Transverse colon (tissue), 4 donors: ENCODE measurements at places on chromosomes 3 and 15. TPM values are rescaled to one million over a fixed set of nuclear protein-coding genes. Genes with fewer than 3 reads are reported as not detected.

- H3K4me3 ChIP-seq: no peak overlapping the region
- H3K27me3 ChIP-seq: no peaks in the 10 kb centered on the region
- DNase-seq: no peak
- no peak overlapping the region for H3K27ac ChIP-seq
These were observed 795.1 kb upstream of the ARPP21 start for GRCh38 chr3:34844323-34844620.

DNA sequence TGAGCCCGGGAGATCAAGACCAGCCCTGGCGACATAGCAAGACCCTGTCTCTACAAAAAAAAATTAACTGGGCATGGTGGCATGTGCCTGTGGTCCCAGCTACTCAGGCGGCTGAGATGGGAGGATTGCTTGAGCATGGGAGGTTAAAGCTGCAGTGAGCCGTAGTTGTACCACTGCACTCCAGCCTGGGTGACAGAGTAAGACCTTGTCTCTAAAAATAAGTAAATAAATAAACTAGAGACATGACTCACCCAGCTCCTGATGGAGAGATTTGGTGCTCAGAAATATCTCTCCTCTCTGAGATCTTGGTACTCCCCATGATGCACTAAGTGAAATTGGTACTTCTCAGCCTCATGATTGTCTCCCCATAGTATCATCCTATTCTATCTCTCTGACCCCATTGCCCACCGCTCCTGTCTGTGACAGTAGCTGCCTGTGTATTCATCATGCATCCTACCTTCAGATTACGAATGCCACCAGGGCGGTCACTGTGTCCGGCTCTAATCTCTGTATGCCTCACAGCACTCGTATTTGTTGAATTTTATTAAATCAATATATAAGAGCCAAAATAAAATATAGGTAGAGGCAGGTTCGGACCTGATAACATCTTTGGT is 50.9 kb downstream of the ABHD2 start:
- H3K27ac ChIP-seq: no peak overlapping the region
- H3K36me3 ChIP-seq: no peaks in the 10 kb centered on the region
- H3K4me1 ChIP-seq: peaks cover 23% of the 10 kb centered on the region
- DNase-seq: no peak
- no peak overlapping the region for H3K4me3 ChIP-seq

- H3K36me3 ChIP-seq: no peaks in the 10 kb centered on the region
- no peak overlapping the region for H3K27ac ChIP-seq
- H3K4me3 ChIP-seq: no peak overlapping the region
- H3K27me3 ChIP-seq: no peaks in the 10 kb centered on the region
- peaks cover under 1% of the 10 kb centered on the region for H3K4me1 ChIP-seq
- no peak for DNase-seq
These were observed 214.1 kb downstream of the SHQ1 start for GRCh38 chr3:72634128-72634527.

- no peak overlapping the region for H3K4me3 ChIP-seq
- no peak overlapping the region for H3K27ac ChIP-seq
- H3K36me3 ChIP-seq: no peaks in the 10 kb centered on the region
- H3K4me1 ChIP-seq: no peaks in the 10 kb centered on the region
These were observed 21.3 kb upstream of the CAV3 start for GRCh38 chr3:8712045-8712907.

- H3K27me3 ChIP-seq: no peaks in the 10 kb centered on the region
- no peak for DNase-seq
- no peak overlapping the region for H3K27ac ChIP-seq
- H3K4me1 ChIP-seq: peaks cover 24% of the 10 kb centered on the region
- H3K36me3 ChIP-seq: no peaks in the 10 kb centered on the region
These were observed 2.5 kb upstream of the AMT start for GRCh38 chr3:49424816-49425215.

DNA sequence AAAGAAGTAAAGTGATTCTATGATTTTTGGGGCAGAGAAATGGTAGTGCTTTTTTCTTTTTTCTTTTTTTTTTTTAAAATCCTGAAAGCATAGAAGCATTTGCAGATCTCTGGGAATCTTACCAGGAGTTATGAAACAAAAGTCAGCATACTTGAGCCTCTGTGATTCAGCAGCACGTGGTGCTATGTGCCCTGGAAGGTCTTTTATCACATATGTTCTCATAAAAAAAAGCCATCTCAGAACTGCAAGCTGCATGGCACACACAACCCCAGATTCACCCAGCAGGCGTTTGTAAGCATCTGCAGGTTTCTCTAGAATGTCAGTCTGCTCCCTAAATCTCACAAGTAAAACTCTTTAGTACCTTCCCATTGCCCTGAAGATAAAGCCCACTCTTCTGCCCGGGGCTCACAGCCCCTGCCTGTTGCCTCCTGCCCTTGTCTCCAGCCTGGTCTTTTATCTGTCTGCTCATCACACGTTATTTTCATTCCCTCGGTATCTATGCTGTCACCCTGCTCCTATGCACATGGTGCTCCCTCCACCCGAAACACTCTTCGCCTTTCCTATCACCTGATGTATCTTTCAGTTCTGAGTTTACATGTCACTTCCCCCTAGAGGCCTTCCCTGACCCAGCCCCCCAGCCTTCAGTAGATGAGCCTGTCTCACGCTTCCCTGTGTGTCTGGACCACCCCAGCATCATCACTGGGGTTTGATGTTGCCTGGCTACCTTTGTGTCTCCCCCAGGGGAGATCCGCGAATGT is 72.4 kb downstream of the CHDH start:
- no peaks in the 10 kb centered on the region for H3K4me1 ChIP-seq
- DNase-seq: no peak
- no peaks in the 10 kb centered on the region for H3K36me3 ChIP-seq
- no peaks in the 10 kb centered on the region for H3K27me3 ChIP-seq

DNA sequence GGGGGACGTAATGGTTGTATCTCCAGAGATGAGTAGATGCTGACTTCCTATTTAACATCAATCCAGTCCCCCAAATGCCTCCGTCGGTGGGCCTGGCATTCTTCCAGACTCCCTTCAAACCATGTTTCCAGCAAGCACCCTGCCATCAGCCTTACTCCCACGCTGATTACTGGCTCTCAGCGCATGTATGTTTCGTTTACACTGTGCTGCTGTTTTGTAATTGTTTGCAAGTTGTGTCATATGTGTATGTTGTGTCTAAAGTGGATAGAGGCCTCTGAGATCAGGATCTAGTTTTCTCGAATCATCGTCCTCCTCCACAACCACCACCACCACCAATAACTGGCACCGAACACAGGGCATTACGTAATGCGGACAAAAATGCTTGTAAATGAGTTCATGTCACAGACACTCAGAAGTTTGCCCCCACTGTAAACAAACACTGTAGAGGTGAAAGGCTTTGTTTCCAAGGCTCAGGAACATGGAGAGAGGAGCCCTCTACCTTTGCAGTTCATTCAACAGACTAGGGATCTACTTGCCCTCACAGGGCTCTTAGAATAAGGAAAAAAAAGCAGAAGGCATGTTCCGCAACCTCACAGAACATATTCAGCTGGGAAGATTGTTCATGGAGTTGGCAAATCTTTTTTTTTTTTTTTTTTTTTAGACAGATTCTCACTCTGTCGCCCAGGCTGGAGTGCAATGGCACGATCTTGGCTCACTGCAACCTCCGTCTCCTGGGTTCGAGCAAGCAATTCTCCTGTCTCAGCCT is 46.1 kb upstream of the SEMA4B start:
- H3K4me1 ChIP-seq: peaks cover 28% of the 10 kb centered on the region
- DNase-seq: peak; percentile 48
- H3K27me3 ChIP-seq: no peaks in the 10 kb centered on the region

DNA sequence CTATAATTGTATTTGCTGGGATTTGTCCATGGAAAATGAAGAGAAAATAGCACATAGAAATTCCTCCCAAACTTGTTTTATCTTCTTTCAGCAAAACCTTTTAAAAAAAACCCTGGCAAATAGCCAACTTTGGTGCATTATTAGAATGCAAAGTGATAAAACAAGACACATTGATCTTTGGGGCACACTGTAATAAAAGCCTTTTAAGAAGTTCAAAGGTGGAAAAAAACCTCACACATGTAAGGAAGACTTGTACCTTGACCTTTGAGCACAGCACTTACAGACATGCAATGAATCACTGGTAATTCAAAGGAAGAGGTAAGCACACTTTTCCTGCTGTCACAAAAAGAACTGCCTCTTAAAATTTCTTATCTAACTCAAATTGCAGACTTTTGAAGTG is 8.0 kb upstream of the MORC1 start:
- no peak for DNase-seq
- no peaks in the 10 kb centered on the region for H3K36me3 ChIP-seq
- H3K4me3 ChIP-seq: no peak overlapping the region
- no peaks in the 10 kb centered on the region for H3K27me3 ChIP-seq
- peak overlapping the region; percentile 1 for H3K27ac ChIP-seq
- peaks cover 4% of the 10 kb centered on the region for H3K4me1 ChIP-seq

DNA sequence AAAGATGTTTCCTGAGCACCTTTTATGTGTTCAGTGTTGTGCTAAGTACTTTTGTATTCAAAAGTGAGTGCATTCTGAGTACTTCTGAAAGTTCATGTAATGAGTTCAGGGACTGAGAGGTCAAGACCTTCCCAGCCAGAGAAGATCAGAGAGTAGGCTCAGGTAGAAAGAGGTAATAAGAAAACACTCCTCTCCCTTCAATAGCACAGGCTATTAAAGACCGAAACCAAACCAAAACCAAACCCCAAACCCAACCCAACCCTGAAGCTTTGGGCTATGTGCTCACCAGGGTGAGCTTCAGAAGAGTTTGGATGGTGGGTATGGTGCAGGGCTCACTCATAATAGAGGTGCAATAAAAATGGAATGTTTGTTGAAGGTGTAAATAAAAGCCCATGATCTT is 76.7 kb upstream of the FAM3D start:
- H3K4me1 ChIP-seq: peaks cover 4% of the 10 kb centered on the region
- no peak for DNase-seq
- no peak overlapping the region for H3K27ac ChIP-seq
- no peaks in the 10 kb centered on the region for H3K27me3 ChIP-seq

- H3K36me3 ChIP-seq: no peaks in the 10 kb centered on the region
- DNase-seq: peak; percentile 81
- H3K4me3 ChIP-seq: no peak overlapping the region
These were observed 14.9 kb upstream of the RFT1 start for GRCh38 chr3:53144862-53145712.

GRCh38 chr3:128665362-128666021 is 14.9 kb upstream of the RPN1 start:
- H3K36me3 ChIP-seq: no peaks in the 10 kb centered on the region
- H3K4me1 ChIP-seq: no peaks in the 10 kb centered on the region
- DNase-seq: no peak
- H3K27me3 ChIP-seq: no peaks in the 10 kb centered on the region

DNA sequence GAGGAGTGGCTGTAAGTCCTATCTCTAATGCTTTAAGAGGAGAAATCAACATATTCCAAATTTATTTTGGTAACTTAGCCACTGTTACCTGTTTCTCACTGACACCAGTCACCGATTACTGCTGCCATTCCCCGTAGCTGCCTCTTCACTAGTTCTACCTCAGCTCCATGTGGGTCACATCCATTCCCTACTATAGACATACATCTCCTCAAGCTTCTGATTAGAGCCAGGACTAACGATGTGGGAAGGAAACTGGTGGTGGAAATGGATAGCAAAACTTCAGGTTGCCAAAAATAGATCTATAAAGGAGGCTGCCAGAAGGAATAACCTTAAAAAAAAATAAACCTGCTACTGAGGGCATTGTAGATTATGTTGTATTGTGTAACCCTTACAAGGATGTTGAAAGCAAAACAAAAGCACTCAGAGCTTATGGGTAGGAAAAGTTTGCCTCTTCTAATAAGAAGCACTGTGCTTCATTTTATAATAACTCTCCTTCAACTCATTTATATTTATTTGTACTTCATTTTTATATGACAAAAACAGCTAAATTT is 56.0 kb downstream of the KAT2B start:
- H3K27me3 ChIP-seq: no peaks in the 10 kb centered on the region
- no peak overlapping the region for H3K27ac ChIP-seq
- DNase-seq: no peak
- H3K4me1 ChIP-seq: no peaks in the 10 kb centered on the region

Gene GMNC
- not detected for total RNA-seq

Gene GALNT15
- total RNA-seq: 88.8 TPM

Gene ALDH1A2
- total RNA-seq: 1.7 TPM

Gene TAMM41
- 29.9 TPM for total RNA-seq

Gene LTF
- total RNA-seq: 0.14 TPM

Gene IL1RAP
- total RNA-seq: 1.9 TPM
